ENCODE measurements at places on chromosomes 6 and 20.

DNA sequence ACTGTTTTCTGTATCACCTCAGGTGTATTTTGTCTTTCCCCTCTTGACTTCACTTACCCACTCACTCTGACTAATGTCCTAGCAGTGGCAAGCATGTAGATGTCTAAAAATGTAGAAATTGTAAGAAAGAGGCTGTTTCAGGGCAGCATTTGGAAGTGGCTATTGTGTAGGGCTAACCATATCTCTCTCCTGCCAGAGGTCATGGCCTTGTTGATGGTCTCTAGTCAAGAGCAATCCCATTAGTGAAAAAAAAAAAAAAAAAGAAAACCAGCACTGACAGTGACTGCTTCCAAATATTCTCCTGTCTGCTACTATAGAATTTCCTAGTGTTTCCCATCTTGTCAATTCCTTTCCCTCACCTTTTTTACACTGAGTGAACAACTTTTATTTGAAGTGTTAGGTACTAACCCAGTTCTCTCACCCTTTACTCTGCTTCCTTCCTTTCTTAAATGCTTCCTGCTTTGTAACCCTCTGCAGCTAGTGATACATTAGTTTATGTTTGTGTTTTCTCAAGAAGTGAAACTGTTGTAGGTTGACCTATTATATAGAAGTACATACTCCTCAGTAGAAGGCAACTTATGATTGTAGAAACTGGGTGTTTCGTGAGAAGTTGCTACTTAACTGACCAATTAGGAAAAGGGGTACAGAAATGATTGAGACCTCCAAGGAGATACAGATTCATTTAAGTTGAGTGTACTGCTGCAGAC lies 174.1 kb upstream of the PTPRK start:
- no peak for DNase-seq

GRCh38 chr6:14894105-14894504 lies 351.8 kb upstream of the JARID2 start:
- no peak for DNase-seq

DNA sequence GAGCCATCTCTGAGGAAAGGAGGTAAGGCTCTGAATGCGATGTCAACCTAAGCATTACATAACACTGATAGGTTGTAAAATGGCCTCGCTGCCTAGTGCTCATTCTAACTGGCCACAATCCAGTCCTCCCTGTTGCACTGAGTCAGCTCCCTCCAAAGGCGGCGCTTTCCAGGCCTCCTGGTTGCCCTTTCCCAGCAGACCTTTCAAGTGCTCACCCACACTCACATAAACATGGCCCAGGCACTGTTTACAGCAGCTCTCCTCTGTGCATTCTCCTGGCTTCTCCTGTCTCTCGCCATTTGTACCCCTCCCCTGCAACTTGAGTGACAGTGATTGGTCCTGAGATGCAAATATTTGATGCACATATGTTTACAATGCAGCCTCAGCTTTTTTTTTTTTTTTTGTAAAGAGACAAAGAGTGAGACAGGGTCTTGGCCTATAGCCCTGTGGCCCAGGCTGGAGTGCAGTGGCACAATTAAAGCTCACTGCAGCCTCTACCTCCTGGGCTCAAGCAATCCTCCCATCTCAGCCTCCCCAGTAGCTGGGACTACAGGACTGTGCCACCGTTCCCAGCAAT lies 36.8 kb upstream of the PRND start:
- DNase-seq: no peak

DNA sequence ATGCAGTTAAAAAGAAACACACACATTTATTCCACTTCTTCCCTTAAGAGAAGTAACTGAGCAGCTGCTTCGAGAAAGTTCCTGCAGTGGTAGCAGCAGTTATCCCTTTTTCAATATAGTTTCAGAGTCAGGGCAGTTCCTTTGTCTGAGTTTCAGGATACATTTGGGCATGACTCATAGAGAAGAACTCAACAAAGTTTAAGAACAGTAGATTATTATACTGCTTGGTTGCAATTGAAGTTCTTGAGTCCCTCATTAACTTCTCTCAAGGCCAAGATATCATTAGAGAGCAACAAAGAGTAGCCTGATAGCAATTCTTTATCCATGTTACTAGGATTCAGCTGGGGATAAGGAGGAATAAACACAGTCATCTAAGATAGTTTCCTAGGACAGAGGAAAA lies 54.4 kb downstream of the TPD52L1 start:
- DNase-seq: no peak

- no peak for DNase-seq
Observed at GRCh38 chr20:8012724-8013123, 6.8 kb downstream of the TMX4 start.

- DNase-seq: no peak
Observed at GRCh38 chr6:166683477-166683876, 56.4 kb upstream of the RPS6KA2 start.

DNA sequence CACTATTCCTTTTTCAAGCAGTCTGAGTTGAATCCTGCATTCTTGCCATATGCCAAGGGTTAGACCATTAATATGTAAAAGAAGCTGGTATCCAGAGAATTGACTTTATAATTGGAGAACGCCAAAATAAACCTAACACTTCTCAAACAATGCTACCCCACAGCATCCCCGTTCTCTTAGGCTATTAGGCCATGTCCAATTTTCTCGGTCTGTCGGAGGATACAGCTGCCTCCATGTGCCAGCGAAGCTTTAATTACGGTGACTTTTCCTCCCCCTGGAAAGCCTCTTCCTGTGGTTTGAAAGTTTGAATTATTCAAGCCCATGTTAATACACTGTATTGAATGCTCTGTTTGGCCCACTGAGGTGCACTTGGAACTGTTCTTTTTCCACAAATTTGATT lies 60.5 kb downstream of the HS3ST5 start:
- no peak for DNase-seq

DNA sequence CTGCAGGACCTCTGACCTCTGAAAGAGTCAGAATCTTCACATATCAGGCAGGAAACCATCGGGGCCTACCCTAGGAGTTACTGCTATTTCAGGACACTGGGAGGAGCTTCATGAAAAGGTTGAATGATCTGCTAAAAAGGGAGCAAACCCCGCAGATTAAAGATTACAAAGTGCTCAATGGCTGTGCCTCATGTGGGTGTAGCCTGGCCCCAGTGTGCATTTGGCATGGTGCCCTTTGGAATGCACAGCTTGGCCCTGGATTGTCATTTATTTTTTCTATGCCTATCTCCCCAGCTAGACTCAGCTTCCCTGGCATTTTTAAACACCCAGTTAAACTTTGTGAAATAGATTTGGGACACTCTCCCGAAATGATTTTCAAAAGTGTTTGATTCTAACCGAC lies 368.5 kb upstream of the SPTLC3 start:
- DNase-seq: no peak

DNA sequence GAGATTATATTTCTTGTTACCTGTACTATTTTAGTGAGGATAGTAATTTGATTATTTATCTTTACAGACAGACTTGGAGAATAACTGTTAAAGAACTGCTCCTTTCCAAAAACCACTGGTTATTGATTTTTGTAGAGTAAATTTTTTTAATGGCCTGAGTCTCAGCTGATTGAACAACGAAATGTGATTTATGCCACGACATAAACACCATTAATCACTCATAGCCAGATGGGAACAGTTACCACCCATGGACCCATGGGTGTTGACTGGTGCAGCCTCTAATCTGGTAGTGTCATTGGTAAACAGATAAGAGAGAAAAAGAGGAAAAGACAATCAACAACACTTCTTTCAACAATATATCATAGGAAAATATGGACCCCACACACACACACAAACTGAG lies 101.4 kb upstream of the BEND6 start:
- no peak for DNase-seq

- no peak for DNase-seq
Observed at GRCh38 chr6:32685603-32686002, 19.1 kb upstream of the HLA-DQB1 start.

- DNase-seq: no peak
Observed at GRCh38 chr6:6801005-6801335, 212.4 kb downstream of the LY86 start.

- no peak for DNase-seq
Observed at GRCh38 chr6:106413016-106413415, 52.5 kb downstream of the CRYBG1 start.

- DNase-seq: no peak
Observed at GRCh38 chr6:168541307-168541706, 100.3 kb downstream of the SMOC2 start.

GRCh38 chr6:34159844-34160243 lies 14.0 kb upstream of the GRM4 start:
- no peak for DNase-seq

GRCh38 chr20:43787937-43788336 lies 61.1 kb upstream of the GTSF1L start:
- no peak for DNase-seq

DNA sequence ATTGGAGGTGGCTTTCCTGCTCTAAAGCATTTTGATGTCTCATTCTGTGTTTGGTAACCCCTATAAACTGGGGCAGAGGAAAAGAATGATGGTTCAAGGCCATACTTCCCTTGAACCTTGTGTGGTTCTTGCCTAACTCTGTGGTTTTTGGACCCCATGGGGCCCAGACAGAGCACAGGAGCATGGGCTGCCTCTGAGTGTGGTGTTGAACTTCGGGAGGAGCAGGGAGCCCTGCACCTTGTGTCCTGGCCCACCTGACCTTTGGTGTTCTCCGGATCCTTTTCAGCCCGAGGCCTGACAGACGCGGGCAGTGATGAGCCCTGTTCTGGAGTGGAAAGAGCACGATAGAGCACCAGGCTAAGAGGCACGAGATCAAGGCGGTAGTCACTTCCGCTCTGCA lies 18.8 kb downstream of the TMEM74B start:
- DNase-seq: no peak

- no peak for DNase-seq
Observed at GRCh38 chr6:116064666-116065065, 4.0 kb upstream of the FRK start.

DNA sequence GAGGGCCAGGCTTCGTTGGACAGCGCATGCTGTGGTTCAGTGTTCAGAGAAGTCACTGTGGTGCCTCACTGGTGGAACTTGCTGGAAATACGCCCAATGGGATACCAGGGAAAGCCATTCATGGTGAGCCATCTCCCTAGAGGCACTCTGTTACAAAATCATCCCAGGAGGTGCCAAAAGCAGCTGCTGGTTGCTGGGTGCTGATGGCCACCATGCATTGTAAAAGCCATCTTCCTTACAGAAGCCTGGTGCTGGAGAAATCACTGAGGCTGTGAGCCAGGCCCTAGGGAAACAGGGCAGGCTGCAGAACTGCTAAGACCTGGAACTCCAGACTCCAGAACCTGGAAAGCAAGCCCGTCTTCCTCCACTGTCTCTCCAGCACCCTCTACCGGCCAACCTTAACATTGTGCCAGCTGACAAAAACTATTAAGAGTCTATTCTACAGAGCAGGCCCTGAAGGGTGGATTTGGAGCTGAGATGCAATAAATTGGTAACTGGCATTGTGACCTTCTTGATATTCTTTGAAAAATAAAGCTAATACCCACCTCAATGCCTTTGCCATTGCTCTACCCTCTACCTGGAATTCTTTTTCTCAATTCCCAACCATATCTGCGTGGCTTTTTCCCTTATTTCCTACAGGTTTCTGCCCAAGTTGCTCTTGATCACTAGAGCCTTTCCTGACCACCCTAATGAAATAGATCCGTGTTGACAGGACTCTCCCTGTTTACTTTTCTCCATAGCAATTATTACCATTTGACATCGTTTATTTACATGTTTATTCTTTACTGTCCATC lies 18.5 kb downstream of the SNRPB start:
- peak; percentile 68 for DNase-seq

DNA sequence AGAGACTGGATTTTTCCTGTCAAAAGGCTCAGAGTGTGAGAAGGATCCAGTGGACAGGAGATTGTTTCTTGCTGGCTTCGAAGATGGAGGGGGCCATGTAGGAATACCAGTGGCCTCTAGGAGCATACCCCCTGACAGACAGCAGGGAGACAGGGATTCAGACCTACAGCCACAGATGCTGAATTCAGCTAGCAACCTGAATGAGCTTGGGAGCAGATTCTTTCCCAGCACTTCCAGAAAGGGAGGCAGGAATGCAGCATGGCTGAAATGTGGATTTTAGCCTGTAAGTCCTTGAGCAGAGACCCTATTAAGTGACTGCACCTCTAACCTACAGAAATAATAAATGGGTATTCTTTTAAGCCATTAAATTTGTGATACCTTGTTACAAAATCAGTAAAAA lies 44.6 kb downstream of the STXBP5 start:
- no peak for DNase-seq

- no peak for DNase-seq
Observed at GRCh38 chr20:50203951-50204937, 13.6 kb downstream of the CEBPB start.

- no peak for DNase-seq
Observed at GRCh38 chr6:113414511-113414910, 442.6 kb upstream of the MARCKS start.

DNA sequence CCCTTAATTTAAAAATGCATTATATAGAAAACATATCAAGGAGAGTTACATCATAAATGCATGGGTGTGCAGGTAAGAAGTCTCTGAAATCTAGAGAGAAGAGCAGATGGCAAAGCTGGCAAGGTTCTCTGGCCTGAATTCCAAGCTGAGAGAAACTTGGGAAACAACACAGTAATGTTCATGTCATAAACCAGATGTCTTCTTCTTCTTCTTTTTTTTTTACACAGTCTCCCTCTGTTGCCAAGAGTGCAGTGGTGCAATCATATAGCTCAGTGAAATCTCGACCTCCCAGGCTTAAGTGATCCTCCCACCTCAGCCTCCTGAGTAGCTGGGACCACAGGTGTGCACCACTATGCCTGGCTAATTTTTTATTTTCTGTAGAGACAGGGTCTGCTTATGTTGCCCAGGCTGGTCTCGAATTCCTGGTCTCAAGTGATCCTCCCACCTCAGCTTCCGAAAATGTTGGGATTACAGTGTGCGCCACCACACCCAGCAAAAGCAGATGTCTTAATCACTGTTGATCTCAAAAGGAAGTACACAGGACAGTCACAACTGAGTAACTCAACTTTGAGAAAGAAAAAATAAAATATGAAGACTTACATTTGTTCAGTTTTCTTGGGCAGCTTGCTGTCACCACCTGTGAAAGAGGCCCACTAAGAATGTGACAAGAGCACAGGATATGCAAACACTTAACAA lies 77.3 kb downstream of the DNAAF9 start:
- no peak for DNase-seq

GRCh38 chr6:158808941-158809678 lies 10.1 kb downstream of the EZR start:
- DNase-seq: no peak

GRCh38 chr6:128131036-128131435 lies 230.2 kb upstream of the THEMIS start:
- DNase-seq: no peak

- DNase-seq: no peak
Observed at GRCh38 chr6:168138436-168138835, 59.4 kb upstream of the FRMD1 start.

- DNase-seq: no peak
Observed at GRCh38 chr6:16273256-16273655, 34.9 kb downstream of the GMPR start.
